Activated naive CD8-positive, alpha-beta T cell treated with anti-CD3 and anti-CD28 coated beads, Interleukin-2, amount 10 ng/mL, durations not matched to agents 7 days and 5 days (primary cell): ENCODE measurements at places on chromosomes 1 and 21.

DNA sequence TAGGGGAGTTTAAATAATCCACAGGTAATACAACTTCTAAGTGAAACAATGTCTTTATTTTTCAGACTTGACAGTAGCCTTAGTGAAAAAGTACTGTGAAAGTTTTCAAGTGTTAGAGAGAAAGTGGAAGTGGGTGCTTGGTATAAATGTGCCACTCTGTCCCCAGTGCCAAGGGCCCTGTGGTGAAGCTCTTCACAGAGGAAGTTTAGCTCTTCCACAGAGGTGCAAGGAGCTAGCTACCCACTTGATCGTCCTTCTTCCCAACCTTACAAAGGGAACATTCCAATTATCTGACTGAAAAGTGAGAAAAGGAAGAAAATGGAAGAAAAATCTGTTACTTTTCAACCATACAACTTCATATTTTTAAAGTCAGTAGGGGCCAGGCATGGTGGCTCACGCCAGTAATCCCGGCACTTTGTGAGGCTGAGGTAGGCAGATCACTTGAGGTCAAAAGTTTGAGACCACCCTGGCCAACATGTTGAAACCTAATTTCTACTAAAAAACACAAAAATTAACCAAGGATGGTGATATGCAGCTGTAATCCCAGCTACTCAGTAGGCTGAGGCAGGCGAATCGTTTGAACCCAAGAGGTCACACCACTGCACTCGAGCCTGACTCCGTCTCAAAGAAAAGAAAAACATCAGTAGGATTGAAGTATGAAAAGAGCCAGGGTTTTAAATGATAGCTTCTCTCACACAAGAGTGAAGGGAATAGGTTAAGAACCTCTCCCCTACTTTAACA lies 41.0 kb upstream of the PTPRC start:
- no peak for DNase-seq

DNA sequence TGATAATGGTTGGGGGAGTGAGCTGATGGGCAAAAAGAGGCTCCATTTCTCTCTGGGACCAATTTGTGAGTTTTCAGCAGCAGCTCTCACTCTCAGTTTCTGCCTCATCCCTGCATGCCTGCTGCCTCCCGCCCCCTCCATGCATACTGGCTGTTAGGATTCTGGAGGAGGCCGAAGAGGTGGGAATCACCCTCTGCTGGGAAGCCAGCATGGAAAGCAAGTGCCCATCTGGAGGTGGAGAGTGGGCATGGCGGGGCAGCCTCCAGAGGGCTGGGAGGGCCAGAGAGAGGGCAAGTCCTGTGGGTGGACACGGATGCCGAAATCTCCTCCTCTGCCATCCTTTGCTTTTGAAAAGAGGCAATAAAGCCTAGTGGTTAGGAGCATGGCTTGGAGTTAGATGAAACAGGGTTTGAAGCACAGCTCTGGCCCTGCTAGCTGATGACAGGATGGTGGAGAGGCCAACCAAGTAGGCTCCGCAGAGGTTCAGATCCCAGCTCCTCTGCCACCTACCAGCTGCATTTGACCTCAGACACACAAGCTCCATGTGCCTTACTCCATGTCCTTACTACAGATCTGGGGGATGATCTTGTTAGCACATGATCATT lies 113.4 kb downstream of the GRIK3 start:
- DNase-seq: no peak

- DNase-seq: no peak
Observed at GRCh38 chr1:8537991-8538390, 220.1 kb downstream of the SLC45A1 start.

DNA sequence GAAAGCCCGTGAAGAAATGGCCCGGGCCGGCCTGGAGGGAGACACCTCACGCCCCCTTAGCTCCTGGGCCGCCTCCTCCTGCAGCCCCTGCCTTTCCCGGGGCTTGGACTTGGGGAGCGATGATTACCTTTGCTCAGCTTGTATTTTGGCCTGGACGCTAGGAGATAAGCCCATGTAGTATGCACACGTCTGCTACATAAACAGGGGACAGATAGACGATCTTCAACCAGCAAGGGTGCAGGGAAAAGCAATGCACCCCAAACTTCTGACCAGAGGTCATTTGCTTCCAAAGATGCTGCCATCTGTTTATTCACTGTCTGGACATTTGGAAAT lies 936 bp downstream of the TP73 start:
- DNase-seq: no peak

DNA sequence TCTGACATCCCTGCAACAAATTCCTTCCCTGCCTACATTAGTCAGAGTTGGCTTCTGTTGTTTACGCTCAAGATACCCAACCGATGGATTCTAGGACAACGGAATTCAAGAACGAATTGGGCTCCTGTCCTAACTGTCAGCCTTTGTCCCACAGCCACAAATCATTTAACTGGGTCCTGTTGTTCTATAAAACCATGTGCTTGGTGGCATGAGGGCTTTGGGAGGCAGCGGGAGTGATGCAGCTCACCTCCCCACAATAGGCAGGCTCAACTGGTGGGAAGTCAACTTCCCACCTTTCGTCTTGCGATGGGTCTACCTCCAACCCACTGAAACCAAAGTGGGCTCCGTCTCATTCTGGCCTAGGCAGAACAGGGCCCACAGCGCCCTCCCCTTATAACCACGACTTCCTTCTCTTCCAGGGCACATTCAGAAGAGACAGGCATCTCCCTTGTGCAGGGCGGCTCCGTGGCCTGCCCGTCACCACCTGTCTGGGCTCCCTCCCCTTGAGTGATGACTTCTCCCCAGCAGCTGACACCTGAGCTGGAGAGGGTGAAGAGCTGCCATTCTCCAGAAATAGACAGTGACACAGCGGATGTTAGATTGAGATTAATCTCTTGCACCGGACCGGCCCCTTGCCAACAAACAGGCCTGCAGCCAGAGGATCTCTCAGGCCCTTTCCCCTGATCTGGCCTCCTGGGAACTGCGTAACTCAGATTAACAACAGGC lies 26.5 kb downstream of the LRRC38 start:
- no peak for DNase-seq

- DNase-seq: no peak
Observed at GRCh38 chr1:83641206-83641658, 357.7 kb downstream of the TTLL7 start.

- no peak for DNase-seq
Observed at GRCh38 chr1:110173466-110174105, 23.3 kb downstream of the SLC6A17 start.

DNA sequence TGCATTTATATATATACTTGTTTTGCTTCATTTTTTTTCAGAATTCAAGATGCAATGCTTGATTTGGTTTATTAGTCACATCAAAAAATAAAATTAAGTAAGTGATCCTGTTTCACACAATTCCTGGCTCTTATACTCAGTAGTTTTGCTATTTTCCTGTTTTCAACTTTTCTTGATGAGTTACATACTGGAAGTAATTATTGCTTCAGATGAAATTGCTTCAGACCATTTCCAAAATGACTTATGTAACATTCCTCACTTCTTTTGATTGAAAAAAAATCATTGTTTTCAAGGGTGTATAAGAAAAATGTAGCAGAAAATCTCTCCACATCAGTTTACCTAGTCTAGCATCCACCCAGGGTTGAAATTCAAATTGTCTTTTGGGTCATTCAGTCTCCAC lies 65.0 kb downstream of the RGS2 start:
- DNase-seq: no peak

- DNase-seq: no peak
Observed at GRCh38 chr1:92551916-92552315, 65.2 kb upstream of the GFI1 start.

DNA sequence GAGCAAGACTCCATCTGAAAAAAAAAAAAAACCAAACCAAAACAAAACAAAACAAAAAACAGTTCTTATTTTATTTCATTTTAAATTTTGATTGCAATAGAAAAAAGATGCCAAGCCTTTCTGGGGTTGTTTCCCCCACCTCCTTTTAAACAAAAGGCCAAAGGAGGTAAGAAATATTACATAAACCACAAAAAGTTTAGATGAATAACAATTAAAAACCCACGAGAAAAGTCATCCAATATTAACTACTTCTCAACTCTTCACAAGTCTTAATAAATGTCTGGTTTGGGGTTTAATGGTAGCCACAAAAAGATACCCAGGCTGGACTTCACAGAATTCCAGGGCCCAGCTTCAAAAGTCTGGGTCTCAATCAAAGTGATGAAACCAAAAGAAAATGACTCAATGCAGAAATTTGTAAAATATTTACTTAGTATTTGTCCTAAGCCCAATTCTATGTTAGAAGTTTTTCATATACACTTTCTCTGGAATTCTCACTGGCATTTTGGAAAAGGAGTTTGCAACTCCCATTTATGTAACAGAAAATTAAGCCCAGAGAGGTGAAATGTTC lies 47.0 kb upstream of the SDC3 start:
- no peak for DNase-seq

DNA sequence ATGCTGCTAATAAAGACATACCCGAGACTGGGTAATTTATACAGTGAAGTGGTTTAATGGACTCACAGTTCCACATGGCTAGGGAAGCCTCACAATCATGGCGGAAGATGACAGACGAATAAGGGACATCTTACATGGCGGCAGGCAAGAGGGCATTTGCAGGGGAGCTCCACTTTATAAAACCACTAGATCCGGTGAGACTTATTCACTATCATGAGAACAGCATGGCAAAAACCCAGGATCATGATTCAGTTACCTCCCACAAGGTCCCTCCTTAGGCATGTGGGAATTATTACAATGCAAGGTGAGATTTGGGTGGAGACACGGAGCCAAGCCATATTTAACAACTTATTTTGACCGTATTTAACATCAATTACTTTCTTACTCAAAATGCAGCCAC lies 739.0 kb downstream of the NCAM2 start:
- DNase-seq: no peak

DNA sequence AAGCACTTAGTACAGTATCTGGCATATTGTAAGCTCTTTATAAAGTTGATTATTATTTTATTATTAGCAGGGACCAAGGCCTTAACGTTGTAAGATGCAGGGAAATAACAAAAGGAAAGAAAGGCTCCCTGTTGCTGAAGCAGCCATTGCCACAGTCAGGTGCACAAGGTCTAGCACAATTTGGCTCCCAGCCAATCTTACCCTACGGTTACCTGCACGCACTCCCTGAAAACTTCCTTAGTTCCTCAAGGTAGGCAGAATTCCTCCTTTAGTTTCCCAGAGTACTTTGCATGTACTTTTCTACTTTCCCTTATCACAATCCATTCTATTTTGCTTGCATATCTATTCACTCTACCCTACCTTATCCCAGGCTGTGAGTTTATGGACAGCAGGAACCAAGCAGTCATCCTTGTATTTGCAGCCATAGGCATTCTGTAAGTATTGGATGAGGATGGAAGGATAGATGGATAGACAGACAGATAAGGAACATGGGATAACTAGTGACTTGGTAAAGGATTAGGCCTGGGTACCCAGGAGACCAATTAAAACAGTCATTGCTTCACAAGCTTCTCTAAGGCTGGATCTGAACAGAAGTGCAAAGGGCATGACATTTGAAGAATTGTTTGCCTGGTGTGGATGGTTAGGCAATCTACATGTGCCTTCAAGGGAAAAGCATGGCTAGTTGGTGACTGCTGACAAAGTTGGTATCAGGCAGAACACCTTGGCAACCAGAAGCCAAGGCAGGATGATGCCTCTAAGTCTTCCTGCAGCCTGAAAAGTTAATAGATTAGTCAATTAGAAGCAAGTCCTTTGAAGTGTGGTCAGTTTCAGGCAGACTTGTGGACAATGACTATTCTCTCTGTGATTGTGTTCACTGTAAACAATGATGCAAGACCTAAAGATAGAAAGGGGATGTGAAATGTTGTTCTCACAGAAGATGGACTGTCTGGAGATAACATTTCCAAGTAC lies 20.8 kb upstream of the JAK1 start:
- DNase-seq: no peak

DNA sequence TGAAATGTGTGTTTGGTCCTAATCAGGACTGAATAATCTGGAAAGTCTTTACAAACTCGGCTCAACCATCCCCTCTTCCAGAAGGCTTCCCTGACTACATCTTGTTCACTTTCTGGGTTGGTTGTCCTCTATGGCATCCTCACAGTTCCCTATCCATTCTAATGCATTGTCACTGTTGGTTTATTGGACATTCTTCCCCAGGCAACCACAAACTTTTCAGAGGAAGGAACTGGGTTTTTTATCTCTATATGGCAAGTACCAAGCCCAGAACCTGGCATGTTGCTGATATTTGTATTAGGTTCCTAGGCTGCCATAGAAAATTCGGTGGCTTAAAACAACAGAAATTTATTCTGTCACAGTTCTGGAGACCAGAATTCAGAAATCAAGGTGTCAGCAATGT lies 363.5 kb upstream of the ST6GALNAC5 start:
- no peak for DNase-seq

DNA sequence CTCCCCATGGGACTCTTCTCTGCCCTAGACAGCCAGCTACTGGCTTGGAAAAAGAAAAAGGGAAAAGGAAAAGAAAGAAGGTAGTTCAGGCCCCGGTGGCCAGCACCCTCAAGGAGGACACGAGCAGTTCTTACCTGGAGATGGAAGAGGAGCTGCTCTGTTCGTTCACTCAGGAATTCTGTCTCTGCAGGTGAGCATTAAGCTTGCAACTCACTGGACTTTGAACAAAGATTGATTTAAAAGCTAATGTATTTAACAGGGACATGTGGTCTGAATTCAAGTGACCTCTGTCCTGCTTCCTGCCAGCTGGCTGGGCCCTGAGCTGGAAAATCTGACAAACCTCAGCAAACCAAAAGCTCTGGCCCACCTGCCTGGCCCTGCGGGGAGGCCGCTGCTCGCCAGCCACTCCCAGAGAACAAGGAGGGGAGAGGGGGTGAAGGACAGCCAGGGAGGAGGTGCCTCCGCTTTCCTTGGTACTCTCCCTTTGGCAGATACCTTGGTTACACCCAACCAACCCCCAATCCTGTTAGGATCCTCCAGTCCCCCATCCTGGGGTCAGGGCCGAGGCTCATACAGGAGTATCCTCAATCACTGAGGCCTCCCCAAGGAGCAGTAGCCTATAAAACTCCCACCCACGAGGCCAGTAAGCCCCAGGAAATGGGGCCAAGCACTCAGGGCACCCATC lies at the start of gene PDZK1:
Gene PDZK1 (minus strand): TSS at position 186 of the 685 bp plus-strand sequence. CDS start 19,347 bp downstream, outside the sequence.
- no peak for DNase-seq

DNA sequence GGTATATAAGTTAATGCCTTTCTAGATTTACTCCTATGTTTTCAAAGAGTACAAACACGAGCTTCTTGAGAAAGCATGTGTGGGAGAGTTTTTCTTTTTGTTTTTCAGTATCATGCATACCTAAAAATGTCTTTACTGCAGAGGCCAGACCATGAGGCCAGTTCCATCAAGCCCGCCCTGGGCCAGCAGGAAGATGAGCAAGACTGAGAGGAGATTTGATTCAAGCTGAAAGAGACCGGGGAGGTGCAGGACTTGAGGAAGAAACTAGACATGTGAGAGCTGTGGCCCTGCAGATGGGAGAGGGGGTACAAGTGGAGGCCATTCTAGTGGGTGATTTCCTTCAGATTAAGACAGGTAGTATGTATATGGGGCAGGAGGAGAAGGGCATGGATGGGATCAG lies 33.4 kb upstream of the NTPCR start:
- DNase-seq: no peak
